ENCODE measurements at places on chromosomes 6 and 20.

DNA sequence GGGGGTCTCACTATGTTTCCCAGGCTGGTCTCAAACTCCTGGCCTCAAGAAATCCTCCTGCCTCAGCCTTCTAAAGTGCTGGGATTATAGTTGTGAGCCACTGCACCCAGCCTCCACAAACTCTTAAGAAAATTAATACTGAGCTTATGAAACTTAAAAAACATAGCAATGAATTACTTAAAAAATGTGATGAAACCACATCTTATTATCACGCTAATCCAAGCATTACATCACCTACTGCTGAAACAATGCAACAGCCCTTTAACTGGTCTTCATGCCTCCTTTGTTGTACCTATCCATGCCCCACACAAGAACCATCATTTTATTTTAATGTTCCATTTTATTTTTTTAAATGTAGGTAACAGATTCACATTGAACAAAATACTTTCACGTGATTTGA, 24.9 kb downstream of the SESN1 start:
- DNase-seq, result no peak

DNA sequence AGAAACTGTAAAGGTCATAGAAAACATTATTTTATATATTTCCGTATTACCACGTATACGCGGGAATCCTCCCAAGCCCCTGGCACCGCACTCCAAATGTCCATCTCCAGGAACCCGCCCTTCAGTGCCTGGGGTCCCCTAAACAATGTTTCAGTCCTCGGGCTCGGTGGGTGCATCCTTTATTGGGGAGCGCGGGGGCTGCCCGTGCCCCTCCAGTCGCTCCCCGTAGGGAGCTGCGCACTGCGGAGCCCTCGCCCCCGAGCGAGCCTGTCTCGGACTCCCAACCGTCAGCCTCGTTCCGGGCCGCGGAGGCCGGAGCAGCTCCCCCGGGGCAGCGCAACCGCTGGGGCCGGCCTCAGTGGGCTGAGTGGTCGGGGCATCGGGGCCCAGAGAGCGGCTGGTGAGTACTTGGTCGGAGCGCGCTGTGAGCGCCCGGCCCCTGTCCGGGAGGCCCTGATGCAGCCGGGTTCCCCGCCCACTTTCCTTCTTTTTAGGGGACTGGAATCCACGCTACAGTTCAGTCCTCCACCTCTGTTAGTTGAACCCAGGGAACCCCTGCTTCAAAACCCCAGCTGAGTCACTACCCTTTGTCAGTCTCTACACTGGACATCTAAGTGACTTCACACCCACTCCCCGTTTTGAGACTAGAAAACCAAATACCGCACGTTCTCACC, at the start of gene DNAH8:
Gene DNAH8 (plus strand): TSS at position 296 of the 674 bp plus-strand sequence. CDS start 7,499 bp downstream, outside the sequence.
- no peak for DNase-seq

GRCh38 chr6:77502981-77503380, 39.7 kb upstream of the HTR1B start:
- no peak for DNase-seq

GRCh38 chr6:3088446-3088845, 20.2 kb downstream of the RIPK1 start:
- DNase-seq, result no peak

GRCh38 chr6:88890394-88890793, 73.0 kb downstream of the RNGTT start:
- DNase-seq, result no peak

- DNase-seq, result no peak
These were observed 87.8 kb upstream of the EPB41L1 start for GRCh38 chr20:36066777-36067176.

DNA sequence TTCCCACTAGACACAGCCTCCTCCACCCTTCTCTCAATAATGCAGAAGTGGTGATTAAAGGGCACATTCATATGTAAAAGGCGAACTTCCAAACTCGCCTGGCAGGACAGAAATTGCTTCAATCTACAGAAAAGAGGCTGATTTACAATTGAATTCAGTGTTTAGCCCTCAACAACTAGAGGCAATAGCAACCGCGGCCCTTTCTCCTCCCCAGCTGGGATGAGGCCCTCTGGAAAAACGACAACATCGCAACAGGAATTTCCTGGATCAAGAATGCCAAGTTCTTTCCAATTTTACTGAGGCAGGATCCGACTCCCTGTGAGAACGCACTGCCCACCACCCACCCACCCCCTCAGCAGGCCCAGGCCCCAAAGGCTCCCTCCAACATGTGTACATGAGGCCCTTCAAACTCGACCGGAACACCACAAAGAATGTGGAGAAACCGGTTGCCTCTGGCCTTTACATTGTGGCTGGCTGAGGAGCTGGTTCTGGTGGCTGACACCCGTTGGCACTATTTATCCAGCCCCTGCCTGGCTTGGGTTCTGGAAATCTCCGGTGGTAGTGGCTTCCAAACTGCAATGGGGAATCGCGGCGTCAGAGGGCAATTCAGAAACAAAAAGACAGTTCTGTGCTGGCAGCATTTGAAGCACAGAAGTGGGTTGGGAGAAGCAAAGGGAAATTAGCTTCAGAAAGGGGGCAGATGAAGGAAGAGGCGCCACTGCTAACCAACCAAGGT, 36.8 kb downstream of the ZMYND8 start:
- peak; percentile 96 for DNase-seq

GRCh38 chr6:107637316-107638315, 147.7 kb downstream of the SOBP start:
- DNase-seq, result no peak

- DNase-seq, result no peak
These were observed 6.4 kb upstream of the FAM217A start for GRCh38 chr6:4085332-4085700.

GRCh38 chr20:15061955-15062354, 724.5 kb upstream of the FLRT3 start:
- no peak for DNase-seq

DNA sequence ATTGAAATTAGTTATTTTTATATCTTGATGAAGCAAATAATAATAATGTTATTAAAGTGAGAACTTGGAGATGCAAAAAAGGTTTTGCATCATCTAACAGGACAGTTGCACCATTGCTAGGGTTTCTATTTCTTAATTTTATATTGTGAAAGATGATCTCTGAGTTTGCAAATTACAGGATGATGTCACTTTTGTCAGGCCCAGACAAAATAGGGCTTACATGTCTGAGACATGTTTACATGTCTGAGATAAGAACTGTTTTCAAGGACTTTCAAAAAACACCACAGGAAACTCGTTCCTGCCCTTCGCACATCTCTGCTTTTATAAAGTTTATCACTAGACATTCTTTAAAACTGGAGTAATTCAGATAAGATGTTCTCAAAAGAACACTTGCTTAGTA, 1075.8 kb upstream of the MANEA start:
- DNase-seq, result no peak

DNA sequence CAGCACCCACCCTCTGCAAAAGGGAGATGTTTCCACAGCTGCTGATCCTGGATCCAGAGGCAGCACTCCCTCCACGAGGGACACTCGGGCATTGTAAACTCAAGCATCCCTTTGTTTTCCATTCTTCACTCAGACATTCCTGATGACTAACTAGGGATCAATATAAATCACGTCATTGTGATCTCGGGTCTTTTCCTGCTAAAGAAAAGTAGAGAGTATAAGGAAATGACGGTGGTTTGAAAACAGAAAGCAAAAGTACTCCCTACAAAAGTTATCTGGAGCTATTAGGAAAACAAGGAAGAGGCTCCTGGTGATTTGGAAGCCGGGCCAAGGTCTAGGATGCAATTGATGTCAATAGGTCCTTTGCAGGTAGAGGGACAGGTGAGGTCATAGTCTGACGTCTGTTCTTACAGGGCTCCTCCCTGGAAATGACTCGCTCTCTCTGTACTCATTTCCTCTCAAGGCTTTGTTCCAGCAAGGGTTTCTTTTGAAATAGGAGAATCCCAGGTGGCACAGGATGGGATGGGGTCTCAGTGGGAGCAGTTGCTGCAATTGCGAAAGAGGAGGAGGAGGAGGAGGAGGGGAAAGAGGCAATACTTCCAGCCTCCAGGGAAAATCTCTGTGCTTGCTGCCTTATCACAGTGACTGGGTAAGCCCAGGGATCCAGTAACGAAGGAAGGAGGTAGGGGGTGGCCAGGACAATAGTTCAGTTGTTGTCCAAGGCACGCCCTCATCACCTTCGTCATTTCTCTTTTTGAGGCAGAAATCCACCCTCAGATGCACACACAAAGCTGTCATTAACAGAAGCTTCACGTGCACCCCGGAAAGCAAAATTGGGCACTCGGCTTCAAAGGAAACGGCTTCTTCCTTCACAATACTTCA, 222.8 kb downstream of the LY86 start:
- DNase-seq, result peak; percentile 73

DNA sequence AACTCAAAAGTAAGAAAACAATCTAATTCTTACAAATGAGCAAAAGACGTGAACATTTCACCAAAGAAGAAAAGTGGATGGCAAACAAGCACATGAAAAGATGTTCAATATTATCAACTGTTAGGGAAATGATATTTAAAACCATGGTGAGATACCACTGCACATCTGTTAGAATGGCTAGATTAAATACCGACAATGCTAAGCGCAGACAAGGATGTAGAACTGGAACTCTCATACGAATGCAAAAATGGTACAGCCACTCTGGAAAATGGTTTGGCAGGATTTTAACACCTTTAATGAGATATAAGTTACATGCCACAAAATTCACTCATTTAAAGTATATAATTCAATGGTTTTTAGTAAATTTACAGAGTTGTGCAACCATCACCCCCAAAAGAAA, 44.6 kb upstream of the NFATC2 start:
- no peak for DNase-seq

DNA sequence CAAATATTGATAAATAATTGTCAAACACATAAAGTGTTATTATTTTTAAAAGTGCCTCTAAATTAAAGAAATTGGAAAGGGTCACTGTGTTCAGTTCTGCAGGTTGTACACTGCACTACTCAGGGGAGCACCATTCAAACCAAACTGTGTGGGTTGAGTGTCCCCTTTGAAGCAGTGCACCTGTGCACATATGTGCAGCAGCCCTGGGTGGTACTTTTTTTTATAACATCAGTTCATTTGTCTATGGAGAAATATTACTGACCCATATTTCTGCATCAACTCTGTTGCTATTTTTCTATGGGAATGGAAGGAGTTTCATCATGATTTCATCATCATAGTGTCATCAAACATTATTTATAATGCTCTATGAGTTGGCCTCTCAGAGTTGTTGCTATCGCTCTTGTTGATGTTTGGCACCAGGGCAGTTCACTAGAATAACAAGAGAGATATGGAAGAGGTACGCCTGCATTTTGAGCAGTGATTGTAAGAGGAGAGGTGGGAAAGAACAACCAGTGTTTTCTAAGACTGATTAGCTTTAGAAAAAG, 457.6 kb downstream of the TFAP2A start:
- DNase-seq, result no peak

Measured in NCI-H510A (cell line).